Activated T-helper 1 cell treated with anti-CD3 and anti-CD28 coated beads, Interleukin-2, amount 50 U/mL, for 16 hours (primary cell): ENCODE measurements at places on chromosomes 2 and 18.

GRCh38 chr18:71301596-71301995 lies 1012.8 kb downstream of the SOCS6 start:
- DNase-seq = no peak

DNA sequence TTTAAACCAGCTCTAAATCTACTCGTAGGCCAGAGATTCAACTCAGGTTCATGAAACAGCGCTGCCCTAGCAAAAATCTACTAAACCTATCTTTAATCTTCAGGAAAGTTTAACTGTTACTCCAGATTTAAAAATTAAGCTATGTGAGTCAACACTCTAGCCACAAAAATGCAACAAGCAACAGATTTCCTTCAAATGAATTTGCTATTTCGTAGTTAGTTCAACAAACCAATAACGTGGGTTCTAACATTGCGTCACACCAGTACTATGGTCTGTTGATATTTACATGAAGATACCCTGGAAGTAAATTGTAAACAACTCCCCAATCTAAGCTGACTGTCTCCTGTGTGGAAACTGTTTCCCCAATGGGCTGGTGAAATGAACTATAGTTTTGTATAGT lies 71.2 kb downstream of the FIGN start:
- DNase-seq = no peak

DNA sequence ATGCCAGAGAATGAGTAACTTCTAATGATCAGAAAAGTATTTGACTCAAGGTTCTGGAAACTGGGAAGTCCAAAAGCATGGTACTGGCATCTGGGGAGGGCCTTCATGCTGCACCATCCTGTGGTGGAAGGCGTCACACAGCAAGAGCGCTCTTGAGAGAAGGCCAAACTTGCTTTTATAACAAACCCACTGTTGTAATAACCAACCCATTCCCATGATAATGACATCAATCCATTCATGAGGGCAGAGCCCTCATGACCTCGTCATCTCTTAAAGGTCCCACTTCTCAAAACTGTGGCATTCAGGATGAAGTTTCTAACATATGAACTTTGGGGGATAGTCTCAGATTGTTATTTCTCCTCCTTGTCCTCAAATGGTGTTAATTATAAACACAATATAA lies 67.8 kb downstream of the COA5 start:
- no peak for DNase-seq

- no peak for DNase-seq
Measured at GRCh38 chr2:17539611-17540092, 844 bp upstream of the VSNL1 start.

DNA sequence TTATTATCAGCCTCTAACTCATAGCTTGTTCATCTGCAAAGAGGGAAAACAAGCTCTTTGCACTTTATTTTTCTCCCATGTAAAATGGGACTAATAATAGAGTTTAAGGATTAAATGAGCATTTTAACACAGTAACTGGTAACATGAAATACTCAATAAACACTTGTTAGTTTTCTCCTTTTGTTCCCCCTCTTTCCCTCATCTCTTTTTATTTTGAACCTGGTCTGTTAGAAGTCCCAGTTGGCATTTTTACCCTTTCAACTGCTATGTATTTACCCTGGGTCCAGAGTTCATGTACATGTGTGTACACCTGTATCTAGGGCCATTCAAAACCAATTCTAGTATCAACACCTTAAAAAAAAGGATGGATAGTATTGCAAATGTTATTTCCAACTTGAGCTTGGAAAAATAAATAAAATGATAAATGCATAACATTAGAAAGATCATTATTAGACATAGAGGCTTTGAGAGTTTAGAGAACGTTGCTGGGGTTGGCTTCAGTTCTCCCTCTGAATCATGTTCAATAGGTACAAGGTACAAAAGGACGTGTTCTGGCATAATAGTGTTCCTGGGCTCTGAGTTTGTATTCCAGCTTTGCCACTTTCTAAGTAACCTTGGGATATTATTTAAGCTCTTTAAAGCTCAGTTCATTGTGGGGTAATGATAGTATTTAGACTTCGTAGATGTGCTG lies 5.2 kb upstream of the VPS54 start:
- DNase-seq = no peak

DNA sequence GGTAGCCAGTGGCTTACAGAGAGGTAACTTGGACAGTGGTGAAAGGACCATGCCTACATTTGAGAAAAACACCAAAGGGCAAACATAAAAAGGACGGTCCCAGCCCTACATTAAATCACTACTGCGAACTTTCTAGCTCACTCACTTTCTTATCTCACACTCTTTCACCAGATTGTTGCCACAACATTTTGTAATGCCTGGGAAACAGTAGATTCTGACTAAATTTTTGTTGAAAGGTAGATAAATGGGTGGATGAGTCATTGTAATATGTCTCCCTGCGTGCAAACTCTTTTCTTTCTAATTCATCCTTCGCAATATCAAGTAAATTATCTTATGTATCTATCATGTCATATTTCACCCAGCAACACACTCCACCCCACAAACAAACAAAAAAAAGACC lies 192.2 kb downstream of the IRS1 start:
- DNase-seq = no peak

DNA sequence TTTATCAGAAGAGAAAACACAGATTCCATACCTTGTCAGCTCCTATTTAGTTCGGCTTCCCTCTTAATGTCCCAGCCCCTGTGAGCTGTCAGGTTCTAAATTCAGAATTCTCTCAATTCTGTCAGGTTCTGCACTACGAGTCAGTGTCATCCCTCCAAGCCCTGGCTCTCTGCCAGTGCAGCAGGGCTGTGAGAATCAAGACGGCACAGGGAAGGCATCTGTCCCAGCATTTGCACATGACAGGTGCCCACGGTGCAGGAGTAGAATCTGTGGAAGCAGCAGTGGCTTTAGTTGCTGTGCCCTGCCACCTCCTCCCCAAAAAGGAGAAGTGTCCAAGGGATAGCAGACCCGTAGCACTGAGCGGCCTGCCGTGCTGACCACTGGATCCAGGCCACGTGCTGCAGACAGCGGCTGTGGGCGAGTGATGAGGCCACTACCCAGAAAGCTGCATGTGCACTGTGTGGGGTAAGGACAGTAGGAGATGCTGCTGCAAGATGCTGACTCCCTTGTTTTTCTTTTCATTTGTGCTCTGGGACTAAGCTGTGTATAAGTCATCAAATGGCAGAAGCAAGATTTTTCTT lies 12.8 kb downstream of the RBFA start:
- DNase-seq = no peak

DNA sequence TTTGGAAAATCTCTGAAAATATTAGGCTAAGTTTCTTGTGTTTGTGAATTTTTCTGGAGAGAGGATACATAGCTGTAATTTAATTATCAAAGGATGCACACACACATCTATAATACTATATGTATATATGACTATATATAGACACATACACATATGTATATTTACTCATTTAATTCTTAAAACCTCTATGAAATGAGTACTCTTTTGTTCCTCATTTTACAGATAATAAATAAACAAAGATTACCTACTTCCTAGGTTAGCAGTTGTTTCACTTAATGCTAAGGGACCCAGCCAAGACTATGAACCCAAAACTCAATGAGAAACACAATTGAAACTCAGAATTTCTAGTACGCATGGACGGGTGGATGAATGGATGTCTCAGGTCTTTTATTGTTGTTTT lies 145.6 kb downstream of the BCL2 start:
- no peak for DNase-seq

GRCh38 chr2:28322456-28322855 lies 70.2 kb upstream of the FOSL2 start:
- no peak for DNase-seq

- DNase-seq = no peak
Measured at GRCh38 chr2:119491776-119492525, 32.3 kb downstream of the SCTR start.

DNA sequence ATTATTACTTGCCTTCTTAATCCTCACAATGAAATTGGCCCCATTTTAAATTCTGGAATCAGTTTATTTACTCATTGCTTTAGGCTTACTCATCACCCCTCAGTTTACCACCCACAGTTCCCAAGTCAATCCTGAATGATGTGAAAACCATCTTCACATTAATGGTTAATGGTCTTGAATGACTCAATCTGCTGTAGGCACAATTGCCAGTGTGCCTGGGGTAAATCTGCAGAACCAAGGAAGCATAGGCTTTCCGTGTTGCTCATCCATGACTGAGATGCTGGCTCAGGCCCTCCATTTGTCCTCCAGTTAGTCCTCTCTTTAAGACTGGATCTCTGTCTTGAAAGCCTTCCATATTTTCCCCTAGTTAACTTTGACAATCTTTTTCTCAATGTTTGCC lies 164.5 kb downstream of the PMAIP1 start:
- no peak for DNase-seq

DNA sequence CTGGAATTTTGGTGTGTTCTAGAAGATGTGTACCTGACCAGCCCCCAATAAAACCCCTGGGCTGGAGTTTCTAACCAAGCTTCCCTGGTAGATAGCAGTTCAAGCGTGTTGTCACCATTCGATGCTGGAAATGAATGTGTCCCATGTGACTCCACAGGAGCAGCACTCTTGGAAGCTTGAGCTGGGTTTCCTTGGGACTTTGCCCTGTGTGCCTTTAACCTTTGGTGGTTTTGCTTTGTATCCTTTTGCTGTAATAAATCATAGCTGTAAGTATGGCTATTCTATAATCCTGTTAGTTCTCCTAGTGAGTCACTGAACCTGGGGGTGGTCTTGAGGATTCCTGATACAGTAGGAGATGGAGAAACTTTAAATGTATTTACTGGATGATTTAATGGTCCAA lies 65.2 kb downstream of the KLHL14 start:
- no peak for DNase-seq

GRCh38 chr2:173280853-173281252 lies 73.8 kb upstream of the CDCA7 start:
- no peak for DNase-seq

GRCh38 chr2:27376151-27376865 lies 4.2 kb downstream of the ZNF513 start:
- DNase-seq = no peak

- no peak for DNase-seq
Measured at GRCh38 chr2:54579682-54580620, 123.8 kb downstream of the SPTBN1 start.

DNA sequence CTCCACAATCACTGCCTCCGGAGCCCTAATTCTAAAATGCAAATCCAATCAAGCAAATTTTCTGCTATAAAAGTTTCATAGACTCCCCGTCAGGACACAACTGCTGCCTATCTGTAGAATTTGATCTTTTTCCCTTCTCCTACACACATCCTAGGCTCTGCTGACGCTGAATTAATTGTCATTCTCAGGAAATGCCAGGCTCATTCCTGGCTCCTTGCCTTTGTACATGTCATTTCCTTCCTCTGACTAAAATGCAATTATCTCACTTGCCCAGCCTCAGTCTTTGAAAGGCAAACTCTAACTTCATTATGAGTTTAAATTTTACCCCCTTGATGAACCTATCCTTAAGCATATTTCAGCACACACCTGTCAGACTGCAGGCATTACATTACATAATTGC lies 844.9 kb upstream of the CRIM1 start:
- DNase-seq = no peak

GRCh38 chr18:3424280-3424890 lies 25.6 kb upstream of the TGIF1 start:
- DNase-seq = no peak

GRCh38 chr2:48755473-48755872 lies at the start of gene LHCGR:
LHCGR (minus strand) TSS chr2:48755724; CDS start chr2:48755671, 53 bp downstream.
- no peak for DNase-seq

DNA sequence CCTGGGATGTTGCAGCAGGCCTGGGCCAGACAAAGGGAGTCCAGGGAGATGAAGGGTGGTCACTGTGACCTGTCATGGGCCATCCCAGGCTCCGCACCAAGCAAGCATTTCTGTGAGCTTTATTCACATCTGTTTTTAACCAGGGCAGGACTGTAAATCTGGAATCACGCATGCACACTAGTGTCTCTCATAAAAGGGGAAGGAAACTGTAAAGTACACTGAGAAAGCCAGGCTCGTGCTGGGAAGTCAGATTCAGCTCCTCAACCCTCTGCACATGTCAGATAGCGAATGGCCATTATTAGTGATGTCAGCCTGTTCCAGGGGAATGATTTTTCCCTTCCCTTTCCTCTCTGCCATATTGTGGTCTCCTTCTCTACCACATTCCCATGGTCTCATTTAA lies 818.6 kb upstream of the RAB6C start:
- no peak for DNase-seq

DNA sequence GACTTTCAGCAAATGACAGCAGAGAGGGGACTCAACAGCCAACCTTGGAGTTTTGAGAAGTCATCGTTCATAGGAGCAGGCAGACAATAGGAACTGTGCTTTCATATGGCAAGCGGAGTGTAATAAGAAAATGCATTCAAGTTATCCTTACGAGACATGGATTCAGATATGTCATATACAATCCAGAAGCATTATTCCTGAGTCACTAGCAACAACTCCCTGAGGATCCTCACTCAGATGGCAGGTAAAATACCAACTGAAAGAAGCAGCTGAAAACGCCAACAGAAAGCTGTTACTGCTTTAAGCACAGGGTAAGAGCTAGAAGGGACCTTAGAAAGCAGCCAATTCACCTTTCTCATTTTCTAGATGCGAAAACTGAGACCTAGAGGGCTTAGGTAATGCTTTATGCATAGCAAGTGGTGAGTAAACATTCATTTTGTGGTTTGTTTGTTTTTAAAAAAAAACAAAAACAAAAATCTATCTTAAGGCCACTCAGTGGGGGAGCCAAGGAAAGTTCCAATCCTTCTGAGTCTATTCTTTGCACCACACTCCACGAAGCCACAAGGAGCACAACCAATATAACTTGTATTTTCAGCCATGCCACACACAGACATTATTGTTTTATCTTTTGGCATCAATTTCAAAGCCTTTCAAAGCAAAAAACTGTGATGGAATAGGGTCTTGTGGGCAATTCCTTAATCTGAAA lies 89.1 kb upstream of the RIOK3 start:
- no peak for DNase-seq

- DNase-seq = no peak
Measured at GRCh38 chr2:2230433-2230817, 100.7 kb downstream of the MYT1L start.

DNA sequence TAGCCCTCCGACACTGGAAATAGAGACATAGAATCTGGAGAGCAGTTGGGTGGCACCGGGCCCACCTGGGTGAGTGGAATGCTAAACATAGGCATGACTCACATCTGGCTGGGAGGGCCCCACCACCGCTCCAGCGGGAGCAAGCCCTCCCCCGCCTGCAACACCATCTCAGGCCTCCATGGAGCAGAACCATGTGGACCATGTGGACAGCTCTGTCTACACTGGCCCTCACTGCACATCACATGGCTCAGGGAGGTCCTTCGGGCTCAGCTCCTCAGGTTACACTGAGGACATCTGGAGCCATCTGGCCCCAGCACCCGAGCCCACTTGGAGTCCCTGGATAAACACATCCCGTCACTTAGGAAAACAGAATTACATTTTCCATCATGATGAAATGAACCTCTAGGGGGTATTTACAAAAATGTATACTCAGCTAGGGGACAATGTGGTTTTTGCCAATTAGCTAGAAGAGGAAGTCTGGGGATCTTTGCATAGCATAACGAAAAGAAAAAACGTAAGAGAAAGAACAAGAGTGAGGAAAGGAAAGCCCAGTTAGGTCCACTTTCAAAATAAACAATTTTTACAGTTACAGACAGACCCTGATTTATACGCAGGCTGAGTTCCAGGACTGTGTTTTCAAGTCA lies 30.7 kb upstream of the MLPH start:
- DNase-seq = no peak
